ENCODE measurements at places on chromosomes 7 and 10.

GRCh38 chr10:37549054-37549453 is 308.4 kb downstream of the ZNF248 start:
- DNase-seq, result no peak

DNA sequence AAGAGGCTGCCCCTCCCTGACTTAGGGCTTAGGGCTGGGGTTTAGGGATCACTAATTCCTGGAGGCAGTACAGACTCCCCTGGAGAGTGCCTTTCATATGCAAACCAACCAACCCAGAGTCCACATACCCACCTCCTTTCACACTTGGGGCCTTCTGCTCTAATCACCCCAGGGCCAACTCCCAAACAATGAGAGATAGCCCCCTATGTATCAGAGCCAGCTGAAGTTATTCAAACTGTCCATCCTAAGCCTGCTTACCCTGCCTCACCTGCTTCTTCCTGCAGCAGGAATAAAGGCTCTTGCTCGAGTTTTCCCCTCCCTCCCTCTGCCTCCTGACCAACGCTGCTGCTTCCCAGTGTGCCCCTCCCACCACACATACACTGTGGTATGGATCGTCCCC is 51.8 kb upstream of the SLC35G1 start:
- DNase-seq, result no peak

DNA sequence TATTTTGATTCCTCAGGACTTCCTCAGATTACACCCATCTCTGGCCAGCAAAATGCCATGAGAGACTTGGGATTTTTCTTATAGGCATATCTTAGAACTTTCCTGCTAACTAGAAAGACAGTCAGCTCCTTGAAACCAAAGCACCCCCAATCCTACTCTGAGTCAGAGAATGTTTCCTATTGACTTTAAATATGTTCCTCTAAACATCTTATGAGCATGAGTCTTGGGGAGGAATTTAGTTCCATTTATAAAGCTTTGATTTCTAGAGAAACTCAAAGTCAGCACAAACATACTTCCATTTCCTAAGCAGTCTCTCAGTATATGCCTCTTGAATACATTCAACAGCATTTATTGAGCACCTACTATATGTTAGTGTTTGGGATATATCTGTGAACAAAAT is 128.5 kb downstream of the INHBA start:
- DNase-seq, result no peak

DNA sequence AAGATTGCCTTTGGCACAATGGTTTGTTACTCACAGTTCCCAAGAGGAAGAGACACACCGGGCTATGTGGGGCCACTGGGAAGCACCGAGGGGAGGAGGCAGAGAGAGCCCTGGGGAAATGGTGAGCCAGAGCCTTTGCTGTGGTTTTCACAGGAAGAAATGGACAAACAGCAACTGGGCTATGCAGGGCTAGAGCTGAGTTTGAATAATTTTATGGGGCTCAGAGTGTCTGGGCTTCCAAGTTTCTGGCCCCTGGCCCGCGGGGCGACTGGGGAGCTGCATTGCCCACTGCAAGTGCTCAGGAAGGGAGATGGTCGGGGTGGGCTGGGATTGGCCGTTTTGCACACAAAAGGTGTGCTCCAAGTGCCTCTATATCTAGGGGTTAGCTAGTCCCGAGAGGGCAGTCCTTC is 92.6 kb downstream of the CHST15 start:
- no peak for DNase-seq

DNA sequence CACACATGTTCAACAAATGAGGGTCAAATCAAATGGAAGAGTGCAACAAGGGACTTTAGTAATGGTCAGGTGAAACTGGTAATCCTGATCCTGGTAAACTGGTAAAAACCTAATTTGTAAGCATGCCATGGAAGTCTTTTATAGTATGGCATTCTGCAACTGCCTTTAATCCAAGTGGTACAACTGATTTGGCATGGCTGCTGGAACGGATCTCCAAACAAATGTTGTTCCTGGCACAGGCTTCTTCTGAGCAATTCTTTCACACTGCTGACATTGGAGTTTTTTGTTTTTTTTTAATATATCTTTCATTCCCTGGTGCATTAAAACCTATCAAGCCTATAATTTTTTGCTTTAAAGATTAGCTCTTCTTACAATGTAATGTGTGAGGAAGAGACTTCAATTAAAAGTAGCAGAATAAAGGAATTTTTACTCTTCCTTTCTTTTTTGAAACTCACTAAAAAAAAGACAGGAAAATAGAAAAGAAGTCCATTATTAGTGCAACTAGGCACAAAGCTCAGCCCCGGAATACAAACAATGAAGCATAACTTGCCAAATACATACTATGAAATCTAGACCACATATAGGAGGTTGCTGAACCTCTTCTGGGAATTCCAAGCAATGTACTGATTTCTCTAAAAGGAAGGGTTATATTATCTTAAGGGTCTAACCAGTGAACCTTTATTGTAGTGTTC is 79.3 kb upstream of the OIT3 start:
- DNase-seq, result peak; percentile 38

- DNase-seq, result no peak
Observed at GRCh38 chr10:124126983-124127385, 33.6 kb upstream of the CHST15 start.

DNA sequence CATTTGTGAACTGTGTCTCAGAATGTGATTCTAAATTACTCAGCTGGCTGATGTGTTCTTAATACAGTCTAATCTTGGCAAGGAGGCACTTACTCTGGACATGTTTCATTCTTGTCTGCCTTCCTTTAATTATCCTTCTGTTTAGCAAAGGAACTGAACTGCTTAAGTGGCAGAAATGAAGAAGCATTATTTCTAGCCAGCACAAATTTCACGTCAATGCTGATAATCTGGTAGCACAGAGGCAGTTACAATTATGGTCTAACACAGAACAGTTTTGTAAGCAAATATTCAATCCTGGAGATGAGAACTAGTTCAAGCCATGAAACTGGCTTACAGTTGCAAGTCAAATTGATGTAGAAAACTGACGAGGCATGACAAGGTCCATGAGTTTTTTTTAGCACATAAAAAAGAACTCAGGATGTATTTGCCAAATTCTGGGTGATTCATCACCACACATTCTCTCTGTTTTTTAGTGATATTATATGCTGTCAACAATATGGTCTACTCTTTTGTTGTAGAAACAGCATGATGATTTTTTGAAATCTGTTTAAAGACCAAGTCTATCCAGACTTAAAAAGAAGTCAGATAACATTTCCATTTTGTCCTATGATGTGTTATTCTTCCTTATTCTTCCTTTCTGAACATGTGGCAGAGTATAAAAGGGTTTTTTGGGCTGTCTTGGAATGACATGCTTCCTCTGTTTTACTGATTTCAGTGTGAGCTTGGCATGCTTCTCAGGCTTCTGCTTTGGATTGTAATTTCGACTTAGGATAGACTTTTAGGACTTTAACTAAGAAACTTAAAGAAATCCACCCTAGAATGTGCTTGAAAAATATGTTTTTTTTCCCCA is 154.8 kb downstream of the DNAJB9 start:
- DNase-seq, result peak; percentile 8

GRCh38 chr10:63421591-63421990 is 44.2 kb downstream of the JMJD1C start:
- no peak for DNase-seq

- DNase-seq, result peak; percentile 77
Observed at GRCh38 chr10:125123476-125124114, 36.8 kb downstream of the CTBP2 start.

DNA sequence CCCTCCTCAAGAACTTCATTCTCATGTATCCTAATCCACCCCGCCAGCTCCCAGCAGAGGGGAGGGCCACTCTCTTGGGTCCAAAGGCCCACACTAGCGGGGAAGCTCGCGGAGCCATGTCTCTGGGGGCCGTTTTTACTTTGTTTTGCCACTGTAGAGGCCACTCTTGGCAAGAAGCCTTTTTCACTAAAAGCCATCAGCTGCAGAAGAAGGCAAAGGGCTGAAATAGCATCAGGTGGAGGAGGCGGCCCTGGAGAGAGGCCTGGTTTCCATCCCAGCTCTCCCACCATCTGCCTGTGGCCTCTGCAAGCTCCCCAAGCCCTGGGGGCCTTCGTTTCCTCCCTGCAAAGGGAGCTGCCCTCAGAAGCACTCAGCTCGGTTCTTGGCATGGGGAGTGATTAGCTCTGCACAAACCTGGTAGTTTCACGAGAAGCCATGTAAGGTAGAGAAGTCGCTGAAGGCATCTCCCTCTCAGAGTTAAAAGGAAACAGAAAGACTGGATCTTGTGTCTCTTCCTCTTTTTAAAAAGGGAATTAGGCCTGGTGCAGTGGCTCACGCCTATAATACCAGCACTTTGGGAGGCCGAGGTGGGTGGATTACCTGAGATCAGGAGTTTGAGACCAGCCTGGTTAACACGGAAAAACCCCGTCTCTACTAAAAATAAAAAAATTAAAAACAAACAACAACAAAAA is 70.3 kb downstream of the PARP12 start:
- DNase-seq, result no peak

- no peak for DNase-seq
Observed at GRCh38 chr7:98698976-98699375, 81.9 kb downstream of the NPTX2 start.

DNA sequence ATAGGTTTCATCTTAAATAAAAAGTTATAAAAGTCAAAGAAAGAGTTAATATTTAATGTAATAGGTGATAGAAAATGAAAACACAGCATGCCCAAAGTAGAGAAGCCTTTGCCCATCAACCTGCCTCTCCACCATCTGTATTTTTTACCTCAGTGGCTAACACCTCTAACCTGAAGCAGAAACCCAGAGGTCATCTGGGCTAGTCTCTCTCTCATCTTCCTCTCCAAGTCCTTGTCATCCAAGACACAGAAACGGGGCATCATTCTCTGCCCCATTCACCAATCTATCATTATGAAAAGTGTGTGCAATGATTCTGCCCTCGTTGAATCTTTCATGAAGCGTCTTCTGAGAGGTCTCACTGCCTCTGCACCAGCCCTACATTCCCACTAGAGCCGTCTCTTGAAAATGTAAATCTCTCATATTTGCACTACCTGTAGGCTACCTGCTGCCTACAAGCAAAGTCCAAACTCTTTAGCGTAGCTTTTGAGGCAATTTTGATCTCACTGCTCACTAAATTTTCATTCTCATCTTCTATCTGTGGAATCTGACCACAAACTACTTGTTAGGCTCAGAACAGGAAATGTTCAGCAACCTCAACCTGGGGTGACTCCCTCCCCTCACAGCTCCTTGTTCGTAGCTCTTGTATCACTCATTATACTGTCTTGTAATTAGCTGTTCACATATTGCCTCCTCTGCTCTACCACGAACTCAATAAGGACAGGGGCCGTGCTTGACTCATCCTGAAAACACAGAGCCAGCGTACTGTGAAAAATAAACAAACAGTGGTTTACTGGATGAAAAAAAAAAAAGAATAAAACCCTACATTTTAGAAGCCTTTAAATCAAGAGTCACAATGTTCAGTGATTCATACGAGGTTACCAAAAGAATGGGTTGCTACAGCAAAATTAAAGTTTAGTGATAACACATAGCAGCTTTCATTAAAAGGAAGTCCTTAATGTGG is 83.1 kb downstream of the CTNNA3 start:
- DNase-seq, result peak; percentile 38

- DNase-seq, result no peak
Observed at GRCh38 chr10:122554131-122555036, 6.2 kb upstream of the DMBT1 start.

Data from fibroblast of lung (primary cell).